SW 1271 (cell line): ENCODE measurements at places on chromosomes 13 and 19.

DNA sequence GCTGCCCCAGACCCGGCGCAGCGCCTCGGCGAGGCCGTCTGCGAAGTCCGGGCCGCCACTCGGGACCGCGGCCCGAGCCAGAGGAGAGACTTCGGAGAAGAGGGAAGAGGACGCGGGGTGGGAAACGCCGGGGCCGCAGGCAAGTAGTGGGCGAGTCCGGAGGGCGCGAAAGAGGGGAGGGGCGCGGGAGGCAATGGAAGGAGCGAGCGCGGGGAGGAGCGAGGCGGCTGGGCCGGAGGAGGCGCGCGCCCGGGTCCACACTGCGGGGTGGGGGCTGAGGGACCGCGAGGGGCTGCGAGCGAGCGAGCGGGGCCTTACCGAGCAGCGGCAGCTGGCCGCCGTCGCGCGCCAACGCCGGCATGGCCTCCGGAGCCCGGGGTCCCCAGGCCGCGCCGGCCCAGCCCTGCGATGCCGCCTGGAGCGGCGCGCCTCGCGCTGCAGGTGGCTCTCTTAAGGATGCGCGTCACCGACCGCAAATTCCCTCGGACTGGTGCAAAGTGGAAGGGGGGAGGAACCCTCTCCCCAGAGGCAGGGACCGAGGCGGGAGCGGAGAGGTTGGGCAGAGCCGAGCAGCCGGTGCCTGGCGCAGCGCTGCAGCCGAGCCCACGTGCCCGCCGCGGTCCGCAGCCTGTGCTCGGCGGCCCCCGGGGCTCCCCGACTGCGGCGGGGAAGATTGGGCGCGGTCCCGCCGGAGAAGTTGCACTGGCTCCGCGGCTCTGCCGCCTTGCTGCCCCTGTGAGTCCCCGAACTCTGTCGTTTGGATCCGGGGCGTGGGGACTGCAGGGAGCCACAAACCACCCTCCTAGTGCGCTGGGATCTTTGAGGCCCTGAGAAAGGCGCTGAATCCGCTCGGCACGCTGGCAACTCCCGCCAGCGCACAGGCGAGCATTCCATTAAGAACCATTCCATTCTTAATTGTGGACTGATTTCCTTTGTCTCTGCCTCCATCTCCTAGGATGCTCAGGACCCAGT is at the start of gene FLT3:
Gene FLT3, minus strand, starts transcription at position 427 of the 972 bp plus-strand sequence. Its CDS starts 66 bp downstream, at position 361.
- no peak for DNase-seq

- DNase-seq, result no peak
Observed at GRCh38 chr19:50020481-50020880, 4.7 kb downstream of the VRK3 start.

GRCh38 chr13:76210262-76210661 is 574.1 kb downstream of the LMO7 start:
- no peak for DNase-seq

DNA sequence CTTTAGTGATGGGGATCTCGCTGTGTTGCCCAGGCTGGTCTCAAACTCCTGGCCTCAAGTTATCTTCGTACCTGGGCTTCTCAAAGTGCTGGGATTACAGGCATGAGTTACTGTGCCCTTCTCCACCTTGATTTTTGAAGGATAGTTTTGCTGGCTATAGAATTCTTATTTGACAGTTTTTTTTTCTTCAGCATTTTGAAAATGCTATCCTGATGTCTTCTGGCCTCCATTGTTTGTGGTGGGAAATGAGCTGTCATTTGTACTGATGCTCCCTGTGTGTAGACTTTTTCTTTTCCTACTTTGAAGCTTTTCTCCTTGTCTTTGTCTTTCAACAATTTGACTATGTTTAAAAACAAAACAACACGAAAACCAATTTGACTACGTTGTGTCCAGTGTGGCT is 54.2 kb downstream of the SIPA1L3 start:
- no peak for DNase-seq

DNA sequence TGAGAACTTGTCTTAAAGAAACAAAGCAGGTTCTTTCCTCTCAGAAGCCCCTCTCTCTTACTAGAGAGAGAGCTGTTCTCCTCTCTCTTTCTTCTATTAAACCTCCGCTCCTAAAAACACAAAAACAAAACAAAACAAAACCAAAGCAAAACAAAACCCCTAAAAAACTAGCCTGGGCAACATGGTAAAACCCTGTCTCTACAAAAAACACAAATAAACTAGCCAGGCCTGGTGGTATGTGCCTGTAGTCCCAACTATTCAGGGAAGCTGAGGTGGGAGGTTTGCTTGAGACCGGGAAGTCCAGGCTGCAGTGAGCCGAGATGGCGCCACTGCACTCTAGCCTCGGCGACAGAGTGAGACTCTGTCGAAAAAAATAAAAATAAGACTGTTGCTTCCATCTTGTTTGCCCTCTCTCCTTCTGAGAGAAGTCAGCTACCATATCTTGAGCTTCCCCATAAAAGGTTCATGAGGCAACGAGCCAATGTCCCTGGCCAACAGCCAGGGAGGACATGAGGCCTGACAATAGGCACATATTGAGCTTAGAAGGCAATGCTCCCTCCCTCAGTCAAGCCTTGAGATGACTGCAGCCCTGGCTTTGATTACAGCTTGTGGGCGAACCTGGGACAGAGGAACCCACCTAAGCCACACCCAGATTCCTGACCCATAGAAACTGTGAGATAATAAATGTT is 17.5 kb upstream of the FLT3 start:
- DNase-seq, result no peak

GRCh38 chr19:18340990-18341868 is 831 bp downstream of the PGPEP1 start:
- DNase-seq, result peak; percentile 27

GRCh38 chr13:26342898-26343297 is 89.0 kb downstream of the CDK8 start:
- DNase-seq, result no peak
